Pulmonary artery endothelial cell (primary cell): ENCODE measurements at places on chromosomes 11 and 22.
A peak's percentile ranks its signal among the peaks of the same experiment; 100 is the strongest.

GRCh38 chr11:30801357-30801756 lies 215.2 kb upstream of the MPPED2 start:
- DNase-seq, result no peak

- DNase-seq, result no peak
These were observed 145.7 kb downstream of the TTC17 start for GRCh38 chr11:43504316-43504950.

- no peak for DNase-seq
These were observed 29.6 kb downstream of the TOM1 start for GRCh38 chr22:35329114-35329847.

DNA sequence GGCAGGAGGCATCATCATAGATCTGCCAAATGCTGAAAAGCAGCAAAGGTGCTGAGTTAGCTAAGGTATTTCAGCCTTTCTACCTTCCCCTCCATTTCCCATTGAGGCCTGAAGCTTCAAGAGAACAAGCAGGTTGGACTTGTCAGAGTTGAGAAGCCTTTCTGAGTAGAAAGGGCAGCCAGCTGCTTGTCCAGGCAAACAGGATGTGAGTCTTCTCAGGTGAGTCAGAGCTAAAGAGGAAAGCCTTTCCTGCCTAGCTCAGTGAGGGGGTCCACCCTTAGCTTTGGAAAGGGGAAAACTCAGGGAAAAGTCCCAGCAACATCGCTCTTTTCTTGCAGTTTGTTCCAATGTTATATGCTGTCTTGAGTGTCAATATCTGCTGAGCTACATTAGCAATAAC lies 13.2 kb upstream of the MPZL2 start:
- DNase-seq, result peak; percentile 59

- DNase-seq, result no peak
These were observed 48.8 kb upstream of the CD44 start for GRCh38 chr11:35090125-35090524.

DNA sequence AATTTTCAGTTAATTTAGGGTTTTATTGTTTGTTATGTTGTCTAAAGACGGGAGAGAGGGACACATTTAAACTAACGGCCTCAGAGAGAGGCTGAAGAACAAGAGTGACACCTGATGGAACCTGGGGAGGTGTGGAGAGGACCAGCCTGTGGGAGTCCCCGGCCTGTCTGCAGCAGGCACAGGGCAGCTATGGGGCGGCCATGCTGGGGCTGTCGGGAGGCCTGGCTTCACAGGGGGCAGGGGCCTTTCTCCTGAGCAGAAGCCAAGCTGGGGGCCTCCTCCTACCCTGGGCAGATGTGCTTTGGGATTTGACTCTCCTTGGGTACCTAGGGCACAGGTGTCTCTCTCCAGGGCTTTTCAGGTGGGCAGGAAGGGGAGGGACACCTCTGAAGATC lies 21.9 kb downstream of the RELT start:
- no peak for DNase-seq

DNA sequence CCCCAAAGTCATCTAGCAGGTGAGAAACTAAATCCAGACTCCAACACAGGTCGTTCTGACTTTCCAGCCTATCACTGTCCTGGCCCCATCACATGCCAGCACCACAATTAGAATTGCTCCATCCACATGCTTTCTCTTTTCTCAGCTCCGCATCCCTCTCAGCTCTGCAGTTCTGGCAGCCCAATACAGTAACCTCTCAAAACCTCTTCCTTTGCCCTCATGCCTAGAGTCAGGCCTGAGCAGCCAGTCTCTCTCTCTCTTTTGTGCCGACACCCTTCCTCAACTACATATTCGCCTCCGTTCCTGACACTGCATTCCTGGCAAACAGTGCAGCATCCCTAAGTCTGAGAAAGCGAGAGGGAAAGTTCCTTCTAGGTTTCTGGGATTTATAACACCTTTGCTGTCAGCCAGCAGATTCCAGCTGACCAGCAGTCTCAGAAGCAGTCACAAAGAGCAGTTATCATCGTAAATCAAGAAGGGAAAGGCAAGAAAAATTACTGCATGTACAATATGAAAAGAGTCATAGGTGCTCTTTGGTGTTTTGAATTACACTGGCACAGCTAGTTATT lies 258.0 kb downstream of the FAT3 start:
- DNase-seq, result no peak

- no peak for DNase-seq
These were observed 293.5 kb downstream of the TBC1D22A start for GRCh38 chr22:47055921-47056320.

DNA sequence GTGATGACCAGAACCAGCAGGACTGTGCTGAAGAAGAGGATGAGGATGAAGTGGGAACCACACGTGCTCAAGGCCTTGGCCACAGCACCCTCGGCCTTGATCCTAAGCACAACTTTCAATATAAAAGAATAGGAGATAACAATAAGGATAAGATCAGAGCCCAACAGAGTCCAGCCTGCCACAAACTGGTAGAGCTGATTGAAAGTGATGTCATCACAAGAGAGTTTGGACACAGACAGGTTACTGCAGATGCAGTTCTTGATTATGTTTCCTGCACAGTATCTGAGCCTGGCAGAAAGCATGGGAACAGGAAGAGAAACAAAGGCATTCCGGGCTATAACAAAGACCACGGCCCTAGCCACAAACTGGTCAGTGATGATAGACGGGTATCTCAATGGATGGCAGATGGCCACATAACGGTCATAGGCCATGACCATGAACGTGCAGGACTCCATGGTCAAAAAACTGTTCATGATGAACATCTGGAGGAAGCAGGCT lies 4.5 kb downstream of the OR56A4 start:
- no peak for DNase-seq

- DNase-seq, result no peak
These were observed 92.2 kb upstream of the SORL1-AS1 start for GRCh38 chr11:121544956-121545355.

DNA sequence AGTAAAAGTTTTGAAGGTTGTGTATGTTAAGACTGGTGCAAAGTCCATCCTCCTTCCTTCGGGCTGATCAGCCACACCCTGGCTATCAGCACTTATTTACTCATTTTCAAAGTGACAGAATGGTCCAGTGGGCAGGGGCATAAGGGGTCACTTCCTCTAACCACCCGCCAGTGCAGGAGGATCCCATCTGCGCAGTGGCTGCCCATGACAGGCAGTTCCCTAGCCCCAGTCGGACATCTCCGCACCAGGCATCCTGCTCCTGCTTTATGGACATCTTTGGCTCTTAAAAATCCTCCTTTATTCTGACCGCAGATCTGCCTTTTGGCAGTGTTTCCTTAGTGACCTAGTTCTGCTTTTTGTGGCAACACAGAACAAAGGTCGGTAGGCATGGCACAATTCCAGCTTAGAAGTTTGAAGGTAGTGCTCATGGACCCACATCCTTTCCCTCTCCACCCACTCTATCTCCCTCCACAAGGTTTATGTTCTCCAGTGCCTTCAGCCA lies 55.9 kb downstream of the BMAL1 start:
- DNase-seq, result no peak

GRCh38 chr11:76665172-76665571 lies 5.4 kb downstream of the LRRC32 start:
- DNase-seq, result no peak

DNA sequence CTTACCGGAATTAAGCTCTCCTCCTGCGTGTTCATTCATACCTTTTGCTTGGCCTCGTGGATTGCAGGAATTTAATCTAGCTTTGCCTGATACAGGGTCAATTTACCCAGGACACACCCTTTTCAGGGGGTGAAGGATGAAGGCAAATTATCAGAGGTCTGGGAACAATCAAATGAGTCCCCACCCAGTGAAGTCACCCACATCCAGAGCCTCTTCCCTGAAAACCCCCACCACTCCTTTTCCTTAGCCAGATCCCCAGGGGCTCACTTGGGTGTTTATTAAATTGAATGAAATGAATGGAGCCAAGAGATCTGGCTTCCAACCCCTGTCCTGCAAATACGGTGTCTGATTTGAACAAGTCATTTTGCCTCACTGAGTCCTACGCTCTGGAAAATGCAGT lies 31.0 kb upstream of the LIPT2 start:
- DNase-seq, result no peak

- DNase-seq, result no peak
These were observed 48.4 kb downstream of the COMMD9 start for GRCh38 chr11:36240801-36241200.

DNA sequence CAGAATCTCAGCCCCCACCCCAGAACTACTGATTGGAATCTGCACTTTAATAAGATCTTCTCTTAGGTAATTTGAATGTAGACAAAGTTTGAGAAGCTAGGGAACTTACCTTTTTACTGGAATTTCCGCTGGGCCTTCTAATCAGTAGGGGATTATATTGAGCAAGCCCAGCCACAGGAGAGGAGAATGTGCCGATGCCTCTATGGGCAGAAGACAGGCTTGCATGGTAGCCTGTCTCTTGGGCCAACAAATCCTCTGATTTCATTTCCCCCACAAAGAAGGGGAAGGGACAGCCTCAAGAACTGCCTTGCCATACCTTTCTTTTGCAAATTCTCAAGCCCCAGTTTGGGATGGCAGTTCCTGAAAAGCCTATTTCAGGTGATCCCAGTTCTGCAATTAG lies 163.4 kb upstream of the BDNF start:
- no peak for DNase-seq

- no peak for DNase-seq
These were observed 51.3 kb downstream of the AASDHPPT start for GRCh38 chr11:106128740-106129139.

GRCh38 chr22:30393322-30393680 lies 3.5 kb upstream of the SEC14L2 start:
- DNase-seq, result no peak

DNA sequence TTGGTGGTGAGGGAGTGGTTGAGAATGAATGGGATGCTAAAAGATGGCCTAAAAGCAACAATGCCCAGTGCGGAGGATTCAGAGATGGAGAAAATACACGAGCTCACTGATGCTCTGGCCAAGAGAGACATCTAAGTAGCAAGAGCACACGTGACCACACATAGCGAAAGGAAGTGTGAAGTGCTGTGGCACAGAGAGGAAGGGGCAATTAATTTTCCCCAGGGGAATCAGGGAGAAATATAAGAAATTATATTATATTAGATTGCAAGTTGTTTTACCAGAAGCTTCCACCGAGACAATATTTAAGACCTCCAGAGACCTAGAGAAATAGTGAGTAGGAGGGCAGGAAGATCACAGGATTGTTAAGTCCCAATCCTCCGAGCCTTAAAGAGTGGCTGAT lies 80.6 kb downstream of the RCN1 start:
- no peak for DNase-seq

DNA sequence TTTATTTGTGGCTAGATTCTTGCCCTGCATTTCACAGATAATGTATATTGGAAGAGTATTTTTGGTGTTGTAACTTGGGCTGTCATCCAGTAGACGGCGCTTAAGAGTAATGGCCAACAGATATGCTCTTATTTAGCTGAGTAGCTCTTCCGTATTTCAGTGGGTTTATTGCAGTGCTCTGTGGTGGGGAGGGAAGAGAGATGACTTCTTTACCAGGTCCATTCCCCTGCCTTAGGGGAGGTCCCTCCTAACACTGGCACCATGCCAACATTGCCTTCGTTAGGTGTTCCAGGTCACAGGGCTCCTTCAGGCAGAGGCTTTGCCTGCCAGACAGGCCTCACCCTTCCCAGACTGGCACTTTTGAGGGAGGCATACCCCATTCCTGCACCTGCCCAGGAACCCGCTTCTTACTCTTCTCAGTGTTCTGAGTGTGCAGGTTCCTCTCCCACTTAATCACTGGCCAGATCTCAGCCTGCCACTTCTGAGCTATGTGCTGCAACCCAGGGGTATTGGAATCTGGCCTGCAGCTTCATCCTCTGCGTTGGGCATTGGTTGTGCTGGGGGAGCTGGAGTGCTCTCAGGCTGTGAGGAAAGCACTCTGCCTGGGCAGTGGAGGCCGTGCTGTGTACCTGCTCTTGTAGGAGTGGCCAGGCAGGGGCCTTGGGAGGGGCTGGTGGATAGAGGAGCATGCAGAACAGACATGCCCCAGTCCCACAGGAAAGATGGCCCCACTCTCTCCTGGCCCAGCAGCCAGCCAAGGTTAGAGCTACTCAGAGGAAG lies 29.4 kb upstream of the SLN start:
- DNase-seq, result peak; percentile 1

DNA sequence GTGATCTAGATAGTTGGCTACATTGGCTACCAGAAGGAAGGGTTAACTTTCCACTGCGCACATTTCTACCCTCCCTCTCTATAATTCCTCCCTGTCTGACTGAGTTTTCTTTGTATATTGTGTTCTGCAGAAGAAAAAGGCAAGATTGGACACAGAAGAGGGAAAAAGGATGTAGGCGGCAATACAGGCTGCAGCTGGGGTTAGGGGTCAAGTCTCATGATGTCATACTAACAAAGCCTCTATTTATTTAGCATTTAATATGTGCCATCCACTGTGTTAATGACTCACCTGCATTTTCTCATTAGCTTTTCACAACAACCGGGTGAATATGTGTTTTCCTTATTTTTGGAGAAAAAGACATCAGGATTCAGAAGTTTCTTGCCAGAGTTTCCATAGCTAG lies 2.0 kb downstream of the FAM83F start:
- DNase-seq, result no peak

GRCh38 chr11:118184784-118185579 lies 8.5 kb upstream of the SCN2B start:
- DNase-seq, result no peak

DNA sequence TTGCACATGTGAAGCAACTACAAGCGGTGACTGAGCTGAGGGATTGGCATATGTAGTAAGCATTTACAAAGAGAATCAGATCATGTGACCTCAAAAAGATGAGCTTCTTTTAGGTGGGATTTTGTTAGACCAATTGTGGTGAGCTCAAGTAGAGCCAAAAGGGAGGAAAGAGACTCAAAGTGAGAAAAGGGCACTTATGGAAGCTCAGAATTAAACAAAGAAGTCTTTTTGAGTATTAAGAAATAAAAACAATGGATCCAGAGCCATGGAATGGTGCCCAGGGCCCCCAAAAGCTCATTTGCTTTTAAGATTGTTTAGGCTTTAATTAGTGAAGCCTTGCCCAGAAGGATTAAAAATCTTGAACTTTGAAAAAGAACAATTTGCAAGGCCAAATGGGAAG lies 246.7 kb upstream of the MPPED2 start:
- no peak for DNase-seq

GRCh38 chr11:72758304-72758689 lies 6.1 kb upstream of the ARAP1 start:
- no peak for DNase-seq

DNA sequence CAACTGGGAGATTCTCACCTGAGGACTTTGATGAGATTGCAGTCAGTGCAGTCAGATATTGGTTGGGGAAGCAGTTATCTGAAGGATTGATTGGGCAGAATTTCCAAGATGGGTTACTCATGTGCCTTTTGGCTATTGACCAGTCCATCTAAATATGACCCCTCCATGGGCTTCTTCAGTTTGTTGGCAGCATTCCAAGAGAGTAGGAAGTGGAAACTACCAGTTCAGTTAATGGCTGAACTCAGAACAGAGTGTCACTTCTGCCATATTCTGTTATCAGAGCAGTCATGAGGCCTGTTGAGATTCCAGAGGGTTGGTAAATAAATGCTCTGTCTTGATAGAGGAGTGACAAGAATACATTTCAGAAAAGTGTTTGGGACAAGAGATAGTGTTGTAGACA lies 71.0 kb downstream of the CYP2R1 start:
- no peak for DNase-seq

GRCh38 chr11:73710964-73711363 lies 49.9 kb downstream of the RAB6A start:
- DNase-seq, result no peak
